ENCODE measurements at places on chromosomes 11 and 22. TPM values are rescaled to one million over a fixed set of nuclear protein-coding genes. Genes with fewer than 3 reads are reported as not detected.

DNA sequence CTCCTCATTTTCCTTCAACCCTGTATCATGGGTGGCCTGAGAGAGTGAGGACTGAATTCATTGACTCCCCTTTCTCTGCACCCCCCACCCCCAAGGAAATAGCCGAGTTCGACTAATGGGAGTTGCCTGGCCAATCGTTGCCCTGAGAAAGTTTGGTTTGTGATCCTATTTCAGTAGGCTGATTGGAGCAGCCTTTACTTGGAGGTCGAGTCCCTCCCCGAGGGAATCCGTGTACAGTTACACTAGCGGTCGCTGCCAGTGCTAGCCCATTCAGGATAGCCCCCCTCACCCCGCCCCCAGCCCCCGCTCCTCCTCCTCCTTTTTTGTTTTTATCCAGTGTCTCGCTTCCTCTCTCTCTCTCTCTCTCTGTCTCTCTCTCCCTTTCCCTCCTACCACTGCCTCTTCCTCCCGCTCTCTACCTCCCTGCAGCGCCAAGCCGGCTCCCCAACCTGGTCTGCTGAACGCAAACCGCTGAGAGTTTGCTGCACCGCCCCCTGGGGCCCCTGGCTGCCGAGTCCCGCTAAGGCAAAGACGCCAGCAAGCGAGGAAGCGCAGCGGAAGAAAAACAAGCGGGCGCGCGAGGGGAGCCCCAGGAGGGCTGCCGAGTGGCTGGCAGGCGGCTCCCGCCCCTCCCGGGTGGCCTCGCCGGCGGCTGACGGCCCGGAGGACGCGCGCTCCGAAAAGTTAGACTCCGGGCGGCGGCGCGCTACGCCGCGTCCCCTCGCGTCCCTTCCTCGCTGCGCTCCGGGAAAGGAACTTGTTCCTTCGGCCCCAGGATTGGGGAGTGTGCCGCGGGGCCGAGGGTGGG lies at the start of gene GRAMD1B:
TSS of gene GRAMD1B (plus strand) at position 357 of the 808 bp plus-strand sequence. CDS start 524 bp downstream, outside the sequence.
- no peak for DNase-seq

GRCh38 chr11:44282620-44283019 lies 27.3 kb downstream of the ALX4 start:
- no peak for DNase-seq

GRCh38 chr11:16981651-16982194 lies 32.5 kb downstream of the PLEKHA7 start:
- DNase-seq, result peak; percentile 65

DNA sequence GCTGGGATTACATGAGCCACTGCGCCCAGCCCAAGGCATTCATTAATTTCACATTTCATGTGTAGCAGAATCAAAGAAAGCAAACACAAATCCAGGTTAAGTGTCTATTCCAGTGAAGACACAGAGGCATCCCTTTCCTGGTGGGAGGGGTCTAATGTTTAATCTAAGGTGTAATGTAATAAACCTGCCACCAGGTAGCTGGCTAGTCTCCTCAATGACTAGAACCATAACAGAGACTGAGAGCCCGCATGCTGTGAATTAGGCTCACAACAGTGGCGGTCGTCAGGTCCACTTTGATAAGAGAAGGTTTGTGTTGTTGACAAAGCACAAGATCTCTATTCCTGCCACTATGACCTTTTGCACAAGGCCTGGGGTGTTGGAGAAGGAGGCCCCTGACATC lies 64.2 kb upstream of the ADA2 start:
- DNase-seq, result no peak

- no peak for DNase-seq
These were observed 564.9 kb downstream of the JRKL start for GRCh38 chr11:96954587-96955242.

GRCh38 chr11:105321696-105322095 lies 182.1 kb upstream of the CARD18 start:
- DNase-seq, result no peak

DNA sequence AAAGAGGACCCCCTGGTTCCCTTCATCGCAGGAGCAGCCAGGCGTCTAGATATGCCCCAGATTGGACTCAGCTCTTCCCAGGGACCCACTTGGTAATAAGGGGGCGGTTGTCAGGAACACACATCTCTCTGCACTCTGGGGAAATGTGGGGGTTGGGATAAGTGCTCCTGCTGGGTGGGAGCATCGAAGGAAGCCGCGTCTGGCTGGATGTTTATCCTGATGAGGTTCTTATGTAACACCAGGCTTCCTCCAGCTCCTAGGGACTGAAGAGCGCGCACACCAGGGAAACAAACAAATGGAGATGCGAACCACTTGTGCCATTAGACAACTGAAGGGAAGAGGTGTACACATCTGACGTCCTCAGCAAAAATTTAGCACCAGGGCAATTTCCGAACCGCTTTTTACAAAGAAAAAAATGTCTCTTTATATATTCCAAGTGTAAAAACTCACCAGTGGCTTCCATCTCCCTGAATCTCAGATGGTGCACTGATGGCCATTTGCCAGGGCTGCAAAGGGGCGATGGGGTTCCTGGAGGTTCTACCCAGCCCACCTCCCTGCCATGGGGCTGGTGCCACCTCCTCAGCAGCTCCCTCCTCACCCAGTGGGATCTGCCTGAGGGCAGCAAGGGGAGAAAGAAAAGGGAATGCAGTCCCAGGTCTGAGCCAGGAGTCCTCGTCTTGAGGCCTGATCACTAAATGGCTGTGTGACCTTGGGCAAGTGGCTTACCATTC lies 89.4 kb downstream of the PKNOX2 start:
- DNase-seq, result peak; percentile 50

- DNase-seq, result no peak
These were observed 41.3 kb downstream of the ABTB2 start for GRCh38 chr11:34316347-34317035.

GRCh38 chr11:120063686-120064340 lies 74.1 kb downstream of the TRIM29 start:
- no peak for DNase-seq

DNA sequence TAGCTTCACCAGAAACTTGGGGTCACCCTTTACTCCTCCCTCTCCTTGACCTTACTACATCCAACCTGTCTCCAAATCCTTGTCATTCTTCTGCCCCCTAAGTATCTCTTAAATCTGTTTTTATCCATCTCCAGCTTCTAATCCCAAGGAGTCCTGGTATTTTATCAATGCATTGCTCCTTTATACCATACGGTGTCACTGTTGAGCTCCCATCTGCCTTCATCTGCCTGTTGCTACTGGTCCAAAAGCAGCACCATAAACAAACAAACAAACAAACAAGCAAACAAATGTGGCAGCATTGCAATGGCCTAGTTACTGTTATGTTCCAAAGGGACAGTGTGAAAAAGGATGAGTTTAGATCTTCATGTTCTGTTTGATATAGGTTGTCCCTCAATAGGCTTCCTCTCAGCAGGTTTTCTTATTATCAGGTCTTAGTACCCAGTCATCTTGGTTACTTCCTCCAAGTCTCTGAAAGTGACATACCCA lies 34.2 kb downstream of the DNHD1 start:
- no peak for DNase-seq

DNA sequence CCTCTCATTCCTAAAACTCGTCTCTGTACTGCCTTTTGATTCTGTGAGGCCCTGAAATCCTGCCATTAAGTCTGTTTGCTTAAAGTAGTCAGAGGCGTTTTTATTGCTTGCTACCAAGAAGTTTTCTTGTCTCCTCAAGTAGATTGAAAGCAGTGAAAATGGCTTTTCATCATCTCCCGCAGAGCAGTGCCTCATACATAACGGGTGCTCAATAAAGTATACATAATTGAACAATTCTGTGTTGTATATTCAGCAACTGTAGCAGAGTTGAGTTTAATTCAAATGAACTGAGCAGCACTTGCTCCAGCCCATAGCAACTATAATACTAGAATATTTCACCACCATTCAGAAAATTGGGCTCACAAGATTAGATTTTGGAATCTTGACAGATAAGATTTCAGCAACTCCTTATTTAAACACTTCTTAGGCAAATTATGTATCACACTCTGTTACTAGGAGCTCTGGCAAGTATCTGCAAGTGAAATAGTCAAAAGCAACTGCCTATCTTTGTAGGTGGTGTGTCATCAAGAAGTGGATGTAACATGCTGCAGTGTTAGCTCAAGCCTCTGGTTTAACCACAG lies 20.0 kb downstream of the FIBIN start:
- no peak for DNase-seq

DNA sequence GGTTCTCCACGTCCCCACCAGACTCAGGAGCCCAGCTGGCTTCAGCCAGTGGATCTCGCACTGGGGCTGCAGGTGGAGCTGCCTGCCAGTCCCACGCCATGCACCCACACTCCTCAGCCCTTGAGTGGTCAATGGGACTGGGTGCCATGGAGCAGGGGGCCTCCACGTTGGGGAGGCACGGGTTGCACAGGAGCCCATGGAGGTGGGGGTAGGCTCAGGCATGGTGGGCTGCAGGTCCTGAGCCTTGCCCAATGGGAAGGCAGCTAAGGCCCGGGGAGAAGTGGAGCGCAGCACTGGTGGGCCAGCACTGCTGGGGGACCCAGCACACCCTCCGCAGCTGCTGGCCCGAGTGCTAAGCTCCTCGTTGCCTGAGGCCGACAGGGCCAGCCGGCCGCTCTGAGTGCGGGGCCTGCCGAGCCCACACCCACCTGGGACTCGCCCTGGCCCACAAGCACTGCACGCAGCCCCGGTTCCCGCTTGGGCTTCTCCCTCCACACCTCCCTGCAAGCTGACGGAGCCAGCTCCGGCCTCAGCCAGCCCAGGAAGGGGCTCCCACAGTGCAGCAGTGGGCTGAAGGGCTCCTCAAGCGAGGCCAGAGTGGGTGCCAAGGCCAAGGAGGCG lies 258.5 kb upstream of the PDGFD start:
- no peak for DNase-seq

DNA sequence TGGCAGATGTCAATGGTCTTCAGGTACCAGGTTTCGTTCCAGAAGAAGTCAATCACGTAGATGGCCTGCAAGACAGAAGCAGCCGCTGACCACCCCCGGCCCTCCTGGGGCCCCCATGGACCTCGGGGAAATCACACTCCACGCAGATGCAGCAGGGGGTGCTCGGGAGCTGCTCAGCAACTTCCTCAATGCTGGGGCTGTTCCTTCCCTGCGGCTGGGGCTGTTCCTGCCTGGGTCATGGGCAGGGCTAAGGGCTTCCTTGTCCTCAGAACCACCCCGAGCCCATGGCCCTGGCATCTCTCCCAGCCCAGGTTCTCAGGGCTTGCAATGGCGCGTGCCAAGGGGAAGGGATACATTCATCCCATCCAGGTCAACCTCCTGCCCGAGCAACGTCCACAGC lies 10.3 kb downstream of the DHCR7 start:
- no peak for DNase-seq

GRCh38 chr11:3159296-3160190 lies 5.6 kb downstream of the OSBPL5 start:
- DNase-seq, result no peak

DNA sequence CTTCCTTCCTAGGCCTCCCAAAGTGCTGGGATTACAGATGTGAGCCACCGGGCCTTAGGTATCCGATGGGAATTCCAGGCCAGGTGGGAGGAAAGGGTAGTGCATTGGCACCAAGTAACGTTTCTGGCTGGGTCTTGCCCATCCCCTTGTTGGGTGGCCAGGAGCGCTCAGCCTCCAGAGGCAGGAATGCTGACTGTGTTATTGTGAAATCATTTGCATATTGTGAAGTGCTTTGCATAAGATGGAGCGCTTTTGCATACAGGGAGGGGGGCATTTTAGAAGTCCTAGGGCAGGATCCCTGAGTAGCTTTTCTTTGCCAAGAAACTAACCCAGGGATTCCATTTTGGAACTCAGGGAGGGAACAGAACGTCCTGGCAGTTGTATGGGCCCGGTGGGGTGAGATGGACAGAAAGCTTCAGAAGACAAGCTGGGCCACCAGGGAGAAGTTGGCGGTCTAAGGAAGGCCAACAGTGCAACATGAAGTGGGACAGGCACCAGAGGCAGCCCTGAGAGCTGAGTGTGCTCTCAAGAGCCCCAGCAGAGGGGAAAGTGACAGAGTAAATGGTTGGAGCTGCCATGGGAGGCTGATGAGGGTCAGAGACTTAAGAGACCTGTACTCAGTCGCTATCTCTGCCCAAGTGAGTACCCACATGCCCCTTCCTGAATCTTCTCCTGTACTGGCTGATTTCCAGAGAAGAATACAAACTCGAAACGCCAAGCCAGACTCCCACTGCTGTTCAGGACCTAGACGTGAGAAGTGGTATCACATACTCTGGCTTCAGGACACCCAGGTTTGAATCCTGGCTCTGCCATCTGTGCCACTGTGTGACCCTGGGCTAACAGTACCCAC lies 1.3 kb upstream of the SLC39A13 start:
- no peak for DNase-seq

The MS4A4A gene
- total RNA-seq, result 4.4 TPM

The CABP7 gene
- total RNA-seq, result 1.1 TPM

The DLG2 gene
- total RNA-seq, result 353 TPM

The OR8G5 gene
- 0.16 TPM for total RNA-seq

The RAC2 gene
- total RNA-seq, result not detected

The OR51B2 gene
- 0.78 TPM for total RNA-seq

The GAL3ST1 gene
- 0.94 TPM for total RNA-seq

The ZFP91 gene
- 56.0 TPM for total RNA-seq

The SPCS2 gene
- total RNA-seq, result 20.1 TPM
